Cerebellar nuclear complex (tissue), 1 donor: ENCODE measurements at places on chromosomes 2 and 18.

GRCh38 chr2:85413592-85414420 is 3.6 kb upstream of the CAPG start:
- DNase-seq = no peak

GRCh38 chr2:64007924-64008323 is 11.3 kb downstream of the VPS54 start:
- no peak for DNase-seq

- no peak for DNase-seq
Measured at GRCh38 chr2:69831354-69831905, 2.0 kb downstream of the GMCL1 start.

- DNase-seq = no peak
Measured at GRCh38 chr2:104432401-104432800, 421.5 kb upstream of the POU3F3 start.

- no peak for DNase-seq
Measured at GRCh38 chr2:222973237-222973636, 78.8 kb upstream of the KCNE4 start.

DNA sequence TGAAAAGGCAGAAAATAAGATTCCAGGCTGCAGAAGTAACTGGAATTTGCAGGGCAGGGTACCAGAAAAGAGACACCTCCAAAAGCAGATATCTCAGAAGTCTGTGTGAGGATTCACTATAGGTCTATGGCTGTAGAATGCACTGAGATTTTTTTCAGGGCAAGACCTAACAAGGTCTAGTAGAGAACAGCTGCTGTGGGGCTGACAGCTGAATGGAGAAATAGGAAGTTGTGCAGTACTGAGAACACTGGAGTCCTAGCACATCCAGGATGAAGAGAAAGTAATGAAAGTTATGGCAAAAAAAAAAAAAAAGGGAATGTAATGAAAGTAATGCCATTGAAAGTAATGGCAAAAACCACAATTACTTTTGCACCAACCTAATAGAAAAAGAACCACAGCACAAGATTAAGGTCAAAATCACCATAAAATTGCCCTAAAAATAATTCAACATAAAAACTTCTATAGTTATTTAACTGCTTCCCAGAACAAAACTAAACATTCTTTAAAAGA is 57.3 kb downstream of the CPO start:
- no peak for DNase-seq

GRCh38 chr18:62048279-62048678 is 138.6 kb downstream of the PIGN start:
- no peak for DNase-seq

- no peak for DNase-seq
Measured at GRCh38 chr2:220482716-220483115, 855.3 kb downstream of the SLC4A3 start.

DNA sequence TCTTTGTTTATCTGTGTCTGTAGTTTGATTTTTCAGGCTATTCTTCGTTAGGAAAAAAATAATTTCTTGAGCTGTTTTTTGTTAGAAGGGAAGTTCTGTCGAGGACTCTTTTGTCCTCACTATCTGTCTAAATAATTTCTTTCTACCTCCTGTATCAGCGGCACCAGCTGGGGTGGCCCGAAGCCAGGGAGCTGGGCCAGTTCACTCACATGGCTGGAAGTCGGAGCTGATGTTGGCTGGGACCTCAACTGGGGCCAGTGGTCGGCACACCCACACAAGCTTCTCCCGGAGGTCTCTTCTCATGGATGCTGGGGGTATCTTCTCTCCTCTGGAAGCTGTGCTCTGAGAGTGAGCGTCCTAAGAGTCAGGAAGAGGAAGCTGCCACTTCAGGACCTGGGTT is 8.0 kb upstream of the PDIA6 start:
- no peak for DNase-seq

- no peak for DNase-seq
Measured at GRCh38 chr18:24992491-24992890, 359.5 kb downstream of the ZNF521 start.

DNA sequence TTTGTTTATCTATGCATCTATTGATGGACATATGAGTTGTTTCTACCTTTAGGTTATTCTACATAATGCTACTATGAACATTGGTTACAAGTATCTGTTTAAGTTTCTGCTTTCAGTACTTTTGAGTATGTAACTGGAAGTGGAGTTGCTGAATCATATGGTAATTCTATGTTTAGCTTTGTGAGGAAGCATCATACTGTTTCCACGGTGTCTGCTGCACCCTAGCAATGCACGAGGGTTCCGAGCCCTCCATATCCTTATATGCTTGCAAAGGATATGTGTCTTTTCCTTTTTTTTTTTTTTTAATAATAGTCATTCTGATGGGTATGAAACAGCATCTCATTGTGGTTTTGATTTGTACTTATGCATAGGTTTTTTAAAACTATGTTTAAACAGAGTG is 83.7 kb downstream of the FMNL2 start:
- no peak for DNase-seq
